M059J (cell line): ENCODE measurements at places on chromosomes 3 and 15. TPM values are rescaled to one million over a fixed set of nuclear protein-coding genes. Genes with fewer than 3 reads are reported as not detected.

The JAGN1 gene
- total RNA-seq, result 22.6 and 30.6 TPM in 2 replicates

The SERINC4 gene
- total RNA-seq, result not detected in 2 replicates

The MESP1 gene
- 2.1 and 2.4 TPM in 2 replicates for total RNA-seq

The ATP10A gene
- total RNA-seq, result not detected in 2 replicates

The SPINK8 gene
- total RNA-seq, result not detected in 2 replicates

The THRB gene
- 1.3 and 2.0 TPM in 2 replicates for total RNA-seq

The ROPN1 gene
- total RNA-seq, result not detected in 2 replicates

The MKRN2OS gene
- total RNA-seq, result not detected in 2 replicates

The DTX3L gene
- 109 and 174 TPM in 2 replicates for total RNA-seq

The SH3GL3 gene
- total RNA-seq, result 0.27 TPM in 1 of 2 replicates, not detected in the other

The GRIP2 gene
- total RNA-seq, result 6.8 and 7.6 TPM in 2 replicates

The GOLGA6D gene
- not detected in 2 replicates for total RNA-seq

The PAQR9 gene
- total RNA-seq, result 0.12 and 0.59 TPM in 2 replicates

The RASL12 gene
- total RNA-seq, result not detected in 2 replicates

The CCR9 gene
- not detected in 2 replicates for total RNA-seq

The POPDC2 gene
- total RNA-seq, result 0.12 TPM in 1 of 2 replicates, not detected in the other

The KNG1 gene
- total RNA-seq, result not detected in 2 replicates

The LRRC2 gene
- total RNA-seq, result 0.17 and 1.1 TPM in 2 replicates
